ENCODE measurements at places on chromosomes 5 and 9. TPM values are rescaled to one million over a fixed set of nuclear protein-coding genes. Genes with fewer than 3 reads are reported as not detected.
A peak's percentile ranks its signal among the peaks of the same experiment; 100 is the strongest.

- no peak for DNase-seq
Observed at GRCh38 chr9:134333874-134334581, 7.8 kb downstream of the RXRA start.

DNA sequence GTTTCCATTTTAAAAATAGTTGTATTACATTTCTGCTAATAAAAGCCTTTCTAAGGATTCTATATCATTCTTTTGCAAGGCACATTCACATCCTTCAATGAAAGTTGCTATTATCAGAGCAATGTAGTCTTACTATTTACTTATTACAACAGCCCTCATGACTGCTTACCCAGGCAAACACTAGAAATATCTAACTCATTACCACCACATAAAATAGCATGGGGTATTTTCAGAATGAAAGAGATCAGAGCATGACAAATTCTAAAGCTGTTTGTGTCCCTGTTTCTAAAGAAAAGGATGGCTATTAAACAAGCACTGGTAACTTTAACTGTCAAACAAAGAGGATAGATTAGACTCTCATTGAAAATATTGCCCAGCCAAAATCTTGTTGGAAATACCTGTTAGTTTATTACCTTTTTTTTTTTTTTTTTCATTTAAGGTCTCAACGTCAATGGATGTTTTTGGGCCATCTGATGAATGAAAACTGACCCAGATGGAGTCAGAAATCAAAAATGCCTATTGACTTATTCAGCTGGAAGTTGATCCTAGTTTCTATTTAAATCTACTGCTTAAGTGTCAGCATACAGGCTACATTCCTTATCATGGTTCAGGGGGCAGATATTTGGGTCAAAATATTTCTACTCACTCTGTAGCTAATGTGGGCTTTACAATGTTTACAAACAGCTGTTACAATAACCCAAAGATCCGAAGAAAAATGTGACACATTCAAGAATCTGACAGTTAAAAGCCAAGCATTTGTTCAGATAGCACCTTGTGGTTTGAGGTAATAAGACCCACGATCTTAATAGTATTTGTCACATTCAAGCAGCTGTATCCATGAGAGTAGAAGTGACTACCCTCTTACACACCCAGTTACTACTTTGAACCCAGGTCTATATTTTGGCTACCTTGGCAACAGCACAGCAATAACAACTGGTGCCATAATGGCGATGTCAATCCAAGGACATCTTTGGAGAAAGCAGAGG is 554.8 kb upstream of the MEF2C start:
- no peak for DNase-seq

GRCh38 chr9:95137587-95138145 is 179.8 kb downstream of the FANCC start:
- no peak for DNase-seq

- peak; percentile 78 for DNase-seq
Observed at GRCh38 chr9:73151653-73152542, at the start of gene ANXA1. Gene ANXA1, plus strand, starts transcription at chr9:73151865. Its CDS starts 6,671 bp downstream, at chr9:73158536.

DNA sequence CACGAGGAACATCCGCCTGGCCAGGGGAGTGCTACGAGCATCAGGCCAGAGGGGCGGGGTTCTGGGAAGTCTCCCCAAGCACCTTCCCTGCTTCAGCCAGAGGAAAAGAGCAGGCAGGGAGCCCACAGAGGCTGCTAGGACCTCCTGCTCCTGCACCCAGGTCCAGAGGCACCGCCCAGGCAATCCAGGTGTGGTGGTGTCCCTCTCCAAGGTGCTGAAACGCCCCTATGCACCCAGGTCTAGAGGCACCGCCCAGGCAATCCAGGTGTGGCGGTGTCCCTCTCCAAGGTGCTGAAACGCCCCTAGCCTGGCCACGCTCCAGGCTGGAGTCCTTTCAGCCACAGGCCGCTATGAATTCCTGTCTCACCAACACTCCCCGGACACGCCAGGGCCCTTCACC is 10.7 kb upstream of the UBAC1 start:
- peak; percentile 93 for DNase-seq

- peak; percentile 28 for DNase-seq
Observed at GRCh38 chr9:113675475-113675941, 200.6 kb upstream of the ZNF618 start.

DNA sequence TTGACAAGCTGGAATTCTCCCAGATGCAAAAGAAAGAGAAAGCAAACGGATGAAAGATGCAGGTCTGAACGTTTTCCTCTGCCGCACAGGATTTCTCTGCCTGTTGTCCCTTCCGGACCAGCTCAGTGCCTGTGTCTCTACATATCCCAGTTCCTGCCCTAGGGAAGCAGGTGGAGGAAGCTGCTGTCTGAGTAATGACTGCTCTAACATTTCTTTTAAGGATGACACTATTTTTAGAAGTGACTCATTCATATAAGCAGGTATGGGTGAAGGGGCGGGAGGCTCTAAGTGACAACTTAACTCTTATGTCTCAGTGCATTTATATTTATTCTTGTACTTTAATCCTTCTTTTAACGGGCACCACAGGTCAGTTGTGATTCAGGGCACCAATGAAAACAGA is 128.8 kb downstream of the SLC24A2 start:
- DNase-seq = no peak

Gene LRRTM2
- 0.15 TPM for polyA plus RNA-seq

Gene F2RL2
- 0.45 TPM for polyA plus RNA-seq

Measured in stomach (tissue), 19 donors.